ENCODE measurements at places on chromosomes 11 and 22.

GRCh38 chr11:106503901-106504300, 426.4 kb downstream of the AASDHPPT start:
- peak; percentile 16 for DNase-seq

- DNase-seq = no peak
Measured at GRCh38 chr22:22375576-22376351, 131.2 kb downstream of the VPREB1 start.

- DNase-seq = no peak
Measured at GRCh38 chr22:31947296-31947695, 3.0 kb downstream of the YWHAH start.

DNA sequence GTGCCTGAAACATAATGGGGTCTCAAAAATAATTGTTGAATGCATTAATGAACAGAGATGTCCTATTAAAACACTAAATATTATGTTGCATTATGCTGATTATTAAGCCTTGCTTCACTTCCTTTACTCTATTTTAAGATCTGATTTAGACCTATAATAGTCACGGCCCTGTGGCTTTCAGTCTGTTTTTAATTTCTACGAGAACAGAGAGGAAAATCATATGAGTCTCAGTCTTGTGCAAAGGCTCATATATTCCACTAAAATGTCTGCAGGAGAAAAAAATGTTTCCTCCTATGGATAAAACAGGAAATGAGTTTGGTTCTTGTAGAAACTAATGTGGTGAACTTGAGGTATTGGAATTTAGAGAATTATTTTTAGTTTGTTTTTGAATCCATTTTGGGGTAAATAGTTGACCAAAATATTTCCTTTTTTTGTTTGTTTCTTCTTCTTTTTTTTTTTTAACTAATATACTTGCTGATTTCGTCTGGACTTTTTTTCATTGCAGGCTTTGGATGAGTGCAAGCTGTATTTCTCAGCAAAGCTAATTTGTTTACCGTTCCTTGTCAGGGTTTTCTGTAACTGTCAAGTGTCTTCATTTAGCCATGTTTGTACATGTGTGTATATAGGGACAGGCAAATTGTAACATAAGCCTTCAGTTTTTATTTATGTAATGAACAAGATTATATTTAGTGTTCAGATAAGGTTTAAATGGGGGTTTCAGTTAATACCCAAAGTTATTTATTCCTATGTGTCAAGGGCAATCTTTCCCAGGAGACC, 139.1 kb upstream of the DDI1 start:
- DNase-seq = peak; percentile 39

GRCh38 chr11:25218036-25218435, 721.2 kb downstream of the LUZP2 start:
- no peak for DNase-seq

- peak; percentile 58 for DNase-seq
Measured at GRCh38 chr22:36383110-36383581, 4.6 kb downstream of the MYH9 start.

DNA sequence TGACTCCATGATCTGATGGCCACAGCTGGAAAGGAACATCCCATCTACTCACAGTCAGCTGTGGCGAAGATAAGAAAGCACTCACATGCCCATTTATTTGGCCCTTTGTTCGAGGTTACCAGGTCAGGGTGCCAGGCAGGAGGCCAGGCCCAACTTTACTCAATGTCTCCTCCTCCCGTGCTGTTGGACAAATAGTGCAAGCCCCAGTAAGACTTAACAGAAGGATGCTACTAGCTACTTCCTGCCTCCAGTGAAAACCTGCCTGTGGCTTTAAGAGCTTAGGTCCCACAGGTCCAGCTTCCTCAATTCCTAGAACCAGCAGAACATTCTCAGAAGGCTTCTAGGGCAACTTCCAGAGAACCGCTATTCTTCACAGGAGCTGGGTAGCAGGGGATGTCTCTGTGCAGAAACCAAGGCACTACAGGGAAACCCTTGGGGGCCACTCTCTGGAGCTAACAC, 12.9 kb upstream of the CRY2 start:
- no peak for DNase-seq

- DNase-seq = no peak
Measured at GRCh38 chr11:67194096-67194495, 72.2 kb upstream of the GRK2 start.

DNA sequence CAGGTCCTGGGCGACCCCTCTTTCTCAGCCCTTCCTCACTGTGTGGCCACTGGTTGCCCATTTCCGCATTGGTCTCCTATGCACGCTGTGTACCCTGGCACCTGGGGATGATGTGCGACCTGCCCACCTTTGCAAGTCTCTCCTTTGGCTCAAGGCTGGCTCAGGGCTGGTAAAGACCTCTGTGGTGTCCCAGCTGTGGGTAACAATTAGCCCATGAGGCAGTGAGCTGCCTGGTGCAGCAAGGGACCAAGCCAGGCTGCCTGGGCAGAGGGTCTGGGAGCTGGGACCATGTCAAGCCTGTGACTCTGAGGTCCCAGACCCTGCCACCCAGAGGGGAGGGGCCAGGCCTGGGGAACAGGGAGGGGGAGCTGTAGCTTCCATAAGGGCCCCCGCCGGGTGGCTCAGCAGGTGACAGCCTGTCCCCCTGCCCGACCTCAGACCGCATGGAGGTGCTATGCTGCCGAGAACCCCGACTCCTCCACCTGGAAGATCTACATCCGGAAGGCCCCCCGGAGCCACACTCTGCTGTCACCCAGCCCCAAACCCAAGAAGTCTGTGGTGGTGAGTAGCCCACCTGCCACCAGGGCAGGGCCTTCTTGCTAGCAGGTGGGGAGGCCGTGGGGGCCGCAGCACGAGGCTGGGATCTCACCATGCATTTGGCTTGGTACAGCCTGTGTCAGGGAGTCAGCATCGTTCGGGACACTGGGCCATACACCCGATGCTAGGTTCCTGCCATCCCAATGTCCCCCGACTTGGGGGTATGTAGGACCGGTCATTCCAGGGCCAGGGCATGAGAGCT, 112.5 kb downstream of the KCNQ1OT1 start:
- no peak for DNase-seq

DNA sequence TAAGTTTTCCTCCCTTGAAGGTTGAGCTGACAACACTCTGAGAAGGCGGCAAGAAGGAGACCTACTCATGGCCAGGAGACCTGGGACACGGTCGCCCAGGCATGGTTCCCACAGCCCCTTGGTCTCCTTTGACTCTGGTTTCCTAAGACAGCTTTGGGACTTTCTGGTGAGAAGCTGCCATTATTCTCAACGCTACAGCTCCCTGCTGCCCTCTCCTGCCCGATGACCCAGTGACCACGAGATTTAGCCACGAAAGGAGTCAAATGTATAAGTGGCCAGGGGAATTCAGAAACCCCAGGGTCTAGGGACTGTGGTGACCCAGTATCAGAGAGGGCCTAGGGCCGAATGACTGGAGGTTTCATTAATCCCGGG, 699 bp upstream of the SDF2L1 start:
- DNase-seq = peak; percentile 63

DNA sequence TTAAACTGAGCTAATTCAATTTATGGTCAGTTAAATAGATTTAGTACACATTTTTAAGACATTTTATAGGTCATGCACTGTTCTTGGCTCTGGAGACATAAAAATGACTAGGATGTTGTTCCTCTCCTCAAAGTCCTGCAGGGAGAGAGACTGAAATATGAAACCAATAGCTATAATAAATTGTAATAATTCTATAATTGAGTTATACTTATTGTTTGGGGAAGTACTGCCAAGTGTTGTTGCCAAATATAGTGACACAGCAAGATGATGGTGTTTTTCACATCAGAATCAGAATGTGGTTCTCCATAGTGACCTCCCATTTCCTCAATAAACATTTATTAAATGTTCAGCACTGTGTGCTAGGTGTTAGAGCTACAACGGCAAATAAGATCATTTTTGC, 470.6 kb downstream of the NTM start:
- no peak for DNase-seq

DNA sequence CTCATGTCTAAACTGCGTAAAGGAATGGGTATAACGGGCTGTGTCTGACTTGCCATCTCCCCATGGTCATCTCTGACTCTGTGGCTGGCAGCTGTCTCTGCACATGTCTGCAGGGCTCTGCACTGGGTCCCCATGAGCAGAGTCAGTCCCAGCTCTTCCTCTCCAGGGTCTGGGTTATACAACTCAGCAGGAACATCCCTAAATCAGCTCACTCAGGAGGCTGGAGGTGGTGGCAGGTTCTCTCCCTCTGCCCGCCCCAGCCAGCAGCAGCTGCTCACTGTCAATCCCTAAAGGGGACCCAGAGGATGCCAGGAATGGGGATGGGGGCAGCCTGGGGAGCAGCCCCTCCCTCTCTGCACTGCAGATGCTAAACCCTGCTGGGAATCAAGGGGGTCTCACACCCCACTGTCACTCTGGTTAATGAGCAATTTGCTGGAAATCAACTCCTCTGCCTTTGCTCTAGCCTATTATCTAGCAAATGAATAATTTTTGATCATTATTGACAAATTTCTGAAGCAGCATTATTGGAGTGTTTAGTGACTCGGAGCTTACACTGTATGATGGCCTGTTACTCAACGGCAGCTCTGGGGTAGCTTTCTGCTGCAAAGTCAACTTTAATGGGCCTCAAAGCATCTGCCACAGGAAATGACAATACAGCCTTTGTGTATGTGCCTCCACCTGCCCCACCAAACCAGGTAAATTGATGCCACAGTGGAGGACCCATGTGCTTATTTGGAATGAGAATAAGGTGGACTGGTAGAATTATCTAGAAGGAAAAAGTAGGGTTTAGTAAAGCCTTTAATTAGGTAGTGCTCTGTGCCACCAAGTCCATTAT, 55.7 kb upstream of the SHANK2 start:
- DNase-seq = no peak

GRCh38 chr11:104803776-104804175, 94.5 kb downstream of the CASP12 start:
- no peak for DNase-seq

DNA sequence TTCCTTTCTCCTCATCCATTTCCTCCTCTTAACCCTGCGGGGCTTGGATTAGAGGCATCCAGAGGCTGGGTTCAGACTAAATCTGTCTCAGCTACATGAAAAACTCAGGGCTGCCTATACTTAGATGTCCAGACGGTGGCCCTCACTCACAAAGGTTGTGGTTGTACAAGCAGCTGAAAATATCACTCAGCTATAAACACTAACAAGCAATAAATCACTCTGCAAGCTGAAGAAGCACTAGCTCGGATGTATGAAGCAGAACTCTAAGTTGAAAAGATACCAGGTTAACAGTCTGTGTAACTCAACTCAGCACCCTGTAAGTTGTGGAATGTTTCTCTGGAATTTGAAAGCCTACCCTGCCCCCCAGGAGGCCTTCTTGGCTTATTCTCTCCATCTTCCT, 82.9 kb downstream of the EXT2 start:
- peak; percentile 55 for DNase-seq

- DNase-seq = no peak
Measured at GRCh38 chr22:36512991-36513390, 6.2 kb upstream of the FOXRED2 start.

DNA sequence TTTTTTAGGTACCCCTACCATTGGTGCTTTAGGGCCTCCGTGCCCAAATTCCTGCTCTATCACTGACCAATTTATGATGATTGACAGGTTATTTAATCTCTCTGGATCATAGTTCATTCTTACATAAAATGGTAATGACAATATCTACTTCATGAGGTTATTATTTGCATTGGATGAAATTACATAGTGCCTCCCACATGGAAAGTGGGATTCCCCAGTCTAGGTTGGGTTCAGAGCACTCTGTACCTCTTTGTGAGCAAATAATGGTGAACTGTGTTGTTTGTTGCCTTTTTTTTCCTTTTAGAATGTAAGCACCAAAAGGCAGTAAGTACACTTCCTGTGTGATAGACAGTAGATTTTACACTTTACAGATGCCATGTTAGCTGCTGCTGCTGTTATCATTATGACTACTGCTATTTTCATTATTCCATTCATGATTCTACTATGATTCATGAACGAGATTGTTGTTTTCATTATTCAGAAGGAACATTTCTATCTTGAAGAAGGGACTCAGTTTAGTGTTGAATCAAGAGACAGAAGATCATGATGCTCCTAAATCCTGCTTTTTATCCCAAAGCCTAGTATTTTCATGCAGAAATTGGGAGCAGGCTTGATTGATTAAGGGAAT, 100.8 kb downstream of the ALX4 start:
- DNase-seq = peak; percentile 83

DNA sequence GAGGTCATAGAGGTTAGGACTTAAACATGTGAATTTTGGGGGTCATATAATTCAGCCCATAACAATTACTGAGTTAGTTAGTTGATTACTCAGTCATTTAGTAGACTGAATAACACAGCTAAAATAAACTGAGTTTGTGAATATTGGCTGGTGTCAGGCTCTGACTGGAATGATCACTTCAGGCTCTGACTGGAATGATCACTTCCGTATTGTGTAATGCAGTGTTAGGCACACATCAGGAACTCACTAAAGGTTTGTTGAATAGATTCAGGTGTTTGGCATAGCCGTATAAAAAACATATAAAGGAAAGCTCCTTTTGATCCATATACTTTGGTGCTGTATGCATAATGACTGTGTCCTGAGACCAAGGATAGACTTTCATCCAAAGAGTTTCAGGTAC, 610.5 kb downstream of the INSC start:
- no peak for DNase-seq

GRCh38 chr11:6682591-6682935, 577 bp downstream of the MRPL17 start:
- DNase-seq = no peak

- DNase-seq = peak; percentile 25
Measured at GRCh38 chr22:50674606-50675552, 2.3 kb downstream of the SHANK3 start.

DNA sequence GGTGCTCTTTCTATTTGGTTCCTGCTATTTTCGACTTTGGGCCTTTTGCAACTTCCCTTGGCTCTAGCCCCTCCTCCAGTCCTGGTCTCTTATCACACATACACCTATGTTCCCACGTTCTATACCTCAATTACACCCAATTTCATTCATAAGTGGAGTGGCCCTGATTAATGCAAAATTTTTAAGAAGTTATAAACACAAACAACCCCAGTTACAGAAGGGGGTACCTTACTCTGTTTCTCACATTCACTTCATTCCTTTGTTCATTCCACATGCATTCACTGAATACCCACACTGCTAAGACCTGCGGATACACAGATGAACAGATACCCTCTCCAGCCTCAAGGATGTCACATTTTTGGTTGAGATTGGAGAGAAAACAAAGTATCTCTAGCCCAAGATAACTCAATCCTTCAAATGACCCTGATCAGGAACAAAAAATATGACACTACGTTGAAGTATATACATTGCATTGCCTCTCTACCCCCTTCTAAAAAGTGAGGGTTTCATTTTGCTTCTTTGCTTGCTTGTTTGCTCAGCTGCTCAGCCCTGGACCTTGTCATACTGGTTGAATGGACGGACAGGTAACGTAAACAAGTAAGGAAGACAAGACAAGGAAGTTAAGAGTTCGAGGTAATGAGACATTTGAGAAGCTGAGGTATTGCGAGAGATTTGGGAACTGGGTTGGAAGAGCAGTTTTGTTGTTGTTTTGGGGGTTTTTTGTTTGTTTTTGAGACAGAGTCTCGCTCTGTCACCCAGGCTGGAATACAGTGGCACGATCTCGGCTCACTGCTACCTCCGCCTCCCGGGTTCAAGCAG, 3.6 kb upstream of the VPS37C start:
- DNase-seq = no peak

Measured in fibroblast of skin of back (primary cell).